BE2C (cell line): ENCODE measurements at places on chromosomes 6 and 20.

- no peak for DNase-seq
Measured at GRCh38 chr6:37569743-37570481, 70.2 kb upstream of the CCDC167 start.

DNA sequence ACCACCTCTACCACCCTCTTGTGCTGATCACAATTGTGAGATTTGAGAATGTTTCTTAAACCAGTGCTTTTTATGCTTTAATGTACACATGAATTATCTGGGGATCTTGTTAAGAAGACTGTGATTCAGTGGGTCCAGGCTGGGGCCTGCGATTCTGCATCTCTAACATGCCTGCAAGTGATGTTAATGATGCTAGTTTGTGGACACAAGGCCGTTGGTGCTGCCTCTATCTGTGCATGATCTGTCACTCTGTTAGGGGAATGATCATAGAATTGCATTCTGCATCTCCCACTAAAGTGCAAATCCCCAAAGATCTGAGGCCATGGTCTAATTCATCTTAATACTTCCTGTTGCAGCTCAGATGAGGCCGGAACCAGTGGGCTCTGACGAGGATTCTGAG, 746.5 kb downstream of the PTPRT start:
- DNase-seq, result no peak

GRCh38 chr6:99165838-99166237, 183.6 kb downstream of the FAXC start:
- DNase-seq, result no peak

DNA sequence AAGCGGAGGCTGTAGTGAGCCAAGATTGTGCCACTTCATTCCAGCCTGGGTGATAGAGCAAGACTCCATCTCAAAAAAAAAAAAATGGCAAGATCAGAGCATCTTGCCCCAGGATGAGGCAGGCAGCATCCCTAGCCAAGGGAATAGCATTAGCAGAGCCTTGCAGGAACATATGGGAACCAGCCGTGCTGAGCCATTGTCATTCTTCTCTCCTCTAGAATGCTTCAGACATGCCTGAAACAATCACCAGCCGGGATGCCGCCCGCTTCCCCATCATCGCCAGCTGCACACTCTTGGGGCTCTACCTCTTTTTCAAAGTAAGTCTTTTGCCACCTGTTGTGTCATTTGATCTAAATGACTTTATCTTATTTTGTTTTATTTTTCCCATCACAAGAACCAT, 13.0 kb downstream of the HM13 start:
- no peak for DNase-seq

DNA sequence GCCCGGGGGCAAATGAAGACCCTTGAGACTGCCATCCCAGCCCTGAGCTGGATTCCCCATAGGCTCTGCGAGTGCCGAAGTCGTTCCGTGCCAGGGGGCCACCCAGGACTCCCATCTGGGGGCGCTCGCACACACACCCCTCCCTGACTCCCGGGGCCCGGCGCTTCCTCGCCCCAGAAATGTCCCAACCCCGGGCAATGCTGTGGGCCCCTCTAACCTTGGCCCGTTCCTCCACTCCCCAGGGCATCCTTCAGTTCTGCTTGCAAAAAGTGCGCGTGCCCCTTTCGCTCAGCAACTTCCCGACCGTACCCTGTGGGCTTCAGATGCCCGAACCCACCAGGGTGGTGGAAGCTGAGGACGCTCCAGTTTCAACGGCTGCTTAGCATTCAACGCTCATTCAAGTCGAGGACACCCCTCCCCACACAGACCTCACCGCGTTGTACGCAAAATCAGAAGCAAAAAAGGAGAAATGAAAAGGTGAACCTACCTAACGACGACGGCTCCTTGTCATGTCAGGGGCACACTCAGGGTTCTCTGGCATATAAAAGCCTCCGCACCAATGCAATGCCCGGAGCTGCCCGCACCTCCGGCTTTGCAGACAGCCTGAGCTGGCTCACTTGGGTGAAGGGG, 25.3 kb downstream of the RIPOR2 start:
- DNase-seq, result no peak

GRCh38 chr6:36025260-36025931, 955 bp upstream of the SLC26A8 start:
- DNase-seq, result no peak

- DNase-seq, result no peak
Measured at GRCh38 chr20:5973971-5974370, 23.5 kb downstream of the MCM8 start.

- no peak for DNase-seq
Measured at GRCh38 chr6:84066536-84066935, 33.0 kb downstream of the MRAP2 start.
